ENCODE measurements at places on chromosomes 13 and 19.

- no peak for DNase-seq
Observed at GRCh38 chr13:93740334-93740733, 513.7 kb downstream of the GPC6 start.

DNA sequence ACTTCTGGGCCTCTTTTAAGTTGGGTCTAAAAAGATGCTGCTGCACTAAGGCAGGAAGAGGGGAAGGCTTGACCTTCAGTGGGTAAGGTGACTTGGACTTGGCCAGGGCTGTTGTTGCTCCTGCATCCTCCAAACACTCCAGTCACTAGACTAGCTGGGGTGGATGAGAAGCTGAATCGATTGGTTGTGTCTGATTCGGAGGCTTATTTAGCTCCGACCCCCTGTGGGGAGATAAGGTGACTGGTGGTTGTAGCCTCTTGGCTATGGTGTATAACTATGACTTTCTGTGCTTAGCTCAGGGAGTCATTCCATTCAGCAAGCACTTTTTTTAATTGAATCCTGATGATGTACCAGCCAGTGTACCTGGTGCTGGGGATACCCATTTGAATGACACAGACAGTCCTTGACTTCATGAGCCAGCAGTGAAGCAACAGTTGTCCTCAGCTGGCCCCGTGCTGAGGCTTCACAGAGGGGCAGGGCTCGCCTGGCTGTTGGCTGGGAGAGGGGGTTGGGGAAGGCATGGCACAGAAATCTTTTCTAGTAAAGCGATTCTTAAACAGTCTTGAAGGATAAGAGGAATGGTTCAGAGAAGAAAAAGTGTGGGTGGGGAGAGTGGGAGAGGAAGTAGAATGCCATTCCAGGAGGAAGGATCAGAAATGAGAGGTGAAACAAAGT lies 9.9 kb downstream of the PCDH8 start:
- no peak for DNase-seq

DNA sequence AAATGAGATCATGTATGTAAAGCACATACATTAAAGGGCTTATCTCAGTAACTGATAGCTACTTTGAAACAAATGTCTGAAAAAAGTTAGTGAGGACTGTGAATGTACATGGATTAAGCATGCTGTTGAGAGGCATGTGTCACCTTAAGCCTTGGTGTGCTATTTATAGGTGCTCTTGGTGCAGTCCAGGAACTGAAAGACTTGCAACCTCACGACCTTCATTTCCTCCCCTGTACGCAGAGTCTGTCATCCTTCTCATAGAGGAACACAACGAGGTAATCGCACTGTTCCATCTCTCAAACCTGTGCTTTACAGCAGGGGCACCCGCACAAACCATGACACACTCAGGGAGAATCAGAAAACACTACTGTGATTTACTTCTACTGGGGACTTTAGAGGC lies 65.6 kb downstream of the UFM1 start:
- no peak for DNase-seq

GRCh38 chr19:3179739-3180293 lies 1.2 kb downstream of the S1PR4 start:
- DNase-seq, result no peak

- no peak for DNase-seq
Observed at GRCh38 chr13:21556051-21556450, 47.9 kb downstream of the MICU2 start.
